Tibial nerve (tissue), 4 donors: ENCODE measurements at places on chromosomes 7 and 10.

- peak; percentile 36 for DNase-seq
- peaks cover 19% of the 10 kb centered on the region for H3K4me1 ChIP-seq
- H3K36me3 ChIP-seq: peaks cover 55% of the 10 kb centered on the region
- H3K27ac ChIP-seq: peak overlapping the region; percentile 71
- H3K4me3 ChIP-seq: no peak overlapping the region
- H3K27me3 ChIP-seq: no peaks in the 10 kb centered on the region
Measured at GRCh38 chr10:124827474-124827873, 25.9 kb downstream of the ABRAXAS2 start.

DNA sequence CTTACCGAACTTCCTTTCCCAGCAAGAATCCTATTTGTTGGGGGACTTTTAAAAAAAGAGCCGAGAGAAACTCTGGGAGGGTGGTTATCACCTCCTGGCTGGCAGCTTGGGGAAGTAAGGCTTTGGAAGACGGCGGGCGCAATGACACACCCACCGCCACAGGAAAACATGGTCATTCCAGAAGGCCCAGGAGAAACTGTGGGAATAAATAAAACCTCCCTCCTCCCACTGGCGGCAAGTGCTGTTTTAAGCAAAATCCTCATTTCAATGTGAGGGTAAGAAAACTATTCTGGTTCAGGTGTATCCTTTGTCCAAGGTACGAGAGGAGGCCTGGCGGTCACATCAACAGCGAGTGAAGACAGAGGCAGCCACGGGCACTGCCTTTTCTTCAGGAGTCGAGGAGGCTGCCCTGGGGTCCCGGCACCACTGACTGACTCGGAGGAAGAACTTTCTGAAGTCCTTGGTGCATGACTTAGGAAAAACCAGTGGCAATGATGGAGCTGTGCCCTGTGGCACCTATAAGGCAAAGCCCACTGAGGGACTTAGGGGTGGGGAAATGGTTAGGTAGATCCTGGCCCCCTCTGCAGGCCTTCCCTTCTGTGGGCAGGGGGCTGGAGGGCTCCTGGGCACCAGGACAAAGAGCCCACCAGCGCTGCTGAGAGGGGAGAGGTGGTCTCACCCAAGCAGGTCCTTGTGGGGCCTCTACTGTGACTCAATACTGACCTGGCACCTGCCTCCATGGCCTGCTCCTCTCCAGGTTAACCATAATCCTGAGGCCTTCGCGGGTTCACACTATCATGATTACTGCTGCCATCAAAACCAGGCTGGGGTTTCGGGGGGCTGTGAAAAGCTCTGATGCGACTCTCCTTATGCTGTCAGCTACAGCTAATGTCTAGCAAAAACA lies 21.4 kb downstream of the DNAJB12 start:
- peak overlapping the region; percentile 98 for H3K27ac ChIP-seq
- no peaks in the 10 kb centered on the region for H3K27me3 ChIP-seq
- no peaks in the 10 kb centered on the region for H3K36me3 ChIP-seq
- peaks cover 4% of the 10 kb centered on the region for H3K4me1 ChIP-seq
- H3K4me3 ChIP-seq: no peak overlapping the region
- no peak for DNase-seq

DNA sequence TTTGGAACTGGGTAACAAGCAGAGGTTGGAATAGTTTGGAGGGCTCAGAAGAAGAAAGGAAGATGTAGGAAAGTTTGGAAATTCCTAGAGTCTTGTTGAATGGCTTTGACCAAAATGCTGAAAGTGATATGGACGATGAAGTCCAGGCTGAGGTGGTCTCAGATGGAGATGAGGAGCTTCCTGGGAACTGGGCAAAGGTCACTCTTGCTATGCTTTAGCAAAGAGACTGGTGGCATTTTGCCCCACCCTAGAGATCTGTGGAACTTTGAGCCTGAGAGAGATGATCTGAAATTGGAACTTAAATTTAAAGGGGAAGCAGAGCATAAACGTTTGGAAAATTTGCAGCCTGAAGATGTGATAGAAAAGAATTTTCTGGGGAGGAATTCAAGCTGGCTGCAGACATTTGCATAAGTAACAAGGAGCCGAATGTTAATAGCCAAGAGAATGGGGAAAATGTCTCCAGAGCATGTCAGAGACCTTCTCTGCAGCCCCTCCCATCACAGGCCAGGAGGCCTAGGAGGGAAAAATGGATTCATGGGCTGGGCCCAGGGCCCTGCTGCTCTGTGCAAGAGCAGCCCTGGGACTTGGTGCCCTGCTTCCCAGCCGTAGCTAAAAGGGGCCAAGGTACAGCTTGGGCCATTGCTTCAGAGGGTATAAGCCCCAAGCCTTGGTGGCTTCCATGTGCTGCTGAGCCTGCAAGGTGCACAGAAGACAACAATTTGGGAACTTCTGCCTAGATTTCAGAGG lies 3.6 kb downstream of the PDSS1 start:
- H3K36me3 ChIP-seq: peaks cover 2% of the 10 kb centered on the region
- H3K27me3 ChIP-seq: no peaks in the 10 kb centered on the region
- H3K4me1 ChIP-seq: peaks cover 7% of the 10 kb centered on the region

GRCh38 chr7:95470452-95470851 lies 15.3 kb upstream of the ASB4 start:
- H3K36me3 ChIP-seq: no peaks in the 10 kb centered on the region
- no peaks in the 10 kb centered on the region for H3K27me3 ChIP-seq
- no peak overlapping the region for H3K27ac ChIP-seq
- no peak overlapping the region for H3K4me3 ChIP-seq

GRCh38 chr10:64086083-64086767 lies 565.0 kb downstream of the REEP3 start:
- H3K4me1 ChIP-seq: no peaks in the 10 kb centered on the region
- H3K36me3 ChIP-seq: no peaks in the 10 kb centered on the region
- no peak overlapping the region for H3K27ac ChIP-seq
- no peaks in the 10 kb centered on the region for H3K27me3 ChIP-seq

DNA sequence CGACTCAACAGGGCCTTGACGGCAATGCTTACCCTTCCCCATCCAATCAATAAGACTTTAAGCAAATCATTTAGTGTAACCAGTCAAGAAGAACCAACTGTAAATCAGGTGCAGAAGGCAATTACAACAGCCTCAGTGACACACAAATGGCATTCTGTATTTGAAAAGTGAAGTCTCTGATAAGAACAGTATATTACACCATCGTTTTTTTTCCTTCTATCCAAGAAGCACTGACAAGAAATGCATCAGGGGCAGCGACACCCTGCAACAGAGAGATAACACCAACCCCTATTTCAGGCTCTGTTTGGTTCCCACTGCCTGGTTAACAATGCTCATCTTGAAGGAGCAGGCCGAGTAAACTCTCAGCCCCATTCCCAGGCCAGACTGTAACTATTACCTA lies 204.0 kb upstream of the AOAH start:
- no peak overlapping the region for H3K27ac ChIP-seq
- no peaks in the 10 kb centered on the region for H3K27me3 ChIP-seq
- no peaks in the 10 kb centered on the region for H3K36me3 ChIP-seq
- no peak overlapping the region for H3K4me3 ChIP-seq
